ENCODE measurements at places on chromosomes 12 and 14.

DNA sequence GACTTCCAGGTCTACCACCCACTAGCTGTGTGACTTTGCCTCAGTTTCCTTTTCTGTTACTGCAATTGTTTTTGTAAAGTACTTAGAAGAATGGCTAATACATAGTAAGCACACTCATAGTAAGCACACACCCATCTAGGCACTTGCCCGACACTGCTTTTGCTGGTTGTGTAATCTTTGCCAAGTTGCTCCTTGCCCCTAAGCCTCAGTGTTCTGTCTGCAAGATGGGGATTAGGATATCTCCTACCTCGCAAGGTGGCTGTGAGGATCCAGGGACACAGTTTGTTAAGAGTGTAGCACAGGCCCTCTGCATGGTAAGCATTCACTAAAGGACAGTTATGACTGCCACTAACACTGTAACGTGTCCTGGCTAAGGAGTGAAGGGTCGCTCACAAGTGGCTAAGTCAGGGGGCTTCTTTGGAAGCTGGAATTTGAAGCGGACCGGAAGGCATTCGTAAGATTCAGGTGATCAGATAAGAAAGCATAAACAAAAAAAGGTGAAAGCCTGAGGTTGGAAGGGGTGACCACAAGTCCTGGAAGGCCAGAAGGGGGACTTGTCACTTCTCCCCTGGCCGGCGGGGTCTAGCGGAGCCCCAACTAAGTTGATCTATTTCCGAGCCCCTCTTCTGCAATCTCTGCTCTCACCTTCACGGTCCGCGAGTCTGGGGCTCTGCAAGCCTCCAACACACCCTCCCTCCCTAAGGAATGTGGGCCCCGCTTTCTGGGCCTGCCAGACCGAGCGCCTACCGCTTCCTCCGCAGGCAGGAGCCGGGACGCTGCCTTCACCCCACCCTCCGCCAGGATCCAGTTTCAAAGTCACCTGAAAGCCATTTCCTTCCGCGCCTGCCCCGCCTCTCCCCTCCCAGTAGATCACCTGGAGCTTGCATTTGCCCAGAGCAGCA lies 1.5 kb upstream of the PLEKHG3 start:
- DNase-seq: no peak

DNA sequence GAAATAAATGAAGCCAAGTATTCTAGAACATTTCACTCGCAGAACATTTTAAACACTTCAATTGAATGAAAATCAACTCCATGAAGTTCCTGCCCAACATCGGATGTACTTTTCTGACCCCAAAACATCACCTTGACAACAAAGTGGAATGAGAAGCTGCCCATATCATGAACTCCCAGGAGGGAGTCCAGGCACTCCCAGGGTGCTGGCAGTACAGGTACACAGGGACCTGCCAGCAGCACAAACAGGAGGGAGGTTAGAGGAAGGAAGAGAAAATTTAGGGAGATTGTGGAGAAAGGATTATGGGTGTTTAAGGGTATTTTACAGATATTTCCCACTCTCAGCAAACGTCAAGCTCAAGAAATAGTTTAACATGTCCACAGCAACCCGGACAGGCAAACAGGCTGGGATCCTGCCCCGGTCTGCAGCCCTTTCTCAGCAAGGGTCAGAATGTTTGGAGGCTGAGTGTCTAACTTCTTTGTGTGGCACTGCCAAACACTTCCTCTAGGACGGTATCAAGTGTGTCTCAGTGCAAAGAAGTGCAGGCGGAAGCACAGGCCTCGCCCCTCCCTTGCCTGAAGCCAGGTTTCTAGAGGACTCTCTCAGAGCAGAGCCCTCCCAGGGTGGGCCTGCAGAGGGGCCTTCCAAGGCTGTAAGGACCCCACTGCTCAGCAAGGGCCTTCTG lies 72.2 kb downstream of the SETD3 start:
- DNase-seq: no peak

GRCh38 chr12:57142727-57143126 lies 4.7 kb downstream of the LRP1-AS start:
- no peak for DNase-seq

GRCh38 chr14:36820111-36820709 lies 158.6 kb downstream of the PAX9 start:
- no peak for DNase-seq

- DNase-seq: no peak
Observed at GRCh38 chr14:29999013-29999539, 71.4 kb upstream of the PRKD1 start.

- DNase-seq: no peak
Observed at GRCh38 chr12:70248876-70249275, 5.6 kb downstream of the CNOT2 start.

- DNase-seq: no peak
Observed at GRCh38 chr14:91021991-91022621, 38.3 kb downstream of the RPS6KA5 start.

DNA sequence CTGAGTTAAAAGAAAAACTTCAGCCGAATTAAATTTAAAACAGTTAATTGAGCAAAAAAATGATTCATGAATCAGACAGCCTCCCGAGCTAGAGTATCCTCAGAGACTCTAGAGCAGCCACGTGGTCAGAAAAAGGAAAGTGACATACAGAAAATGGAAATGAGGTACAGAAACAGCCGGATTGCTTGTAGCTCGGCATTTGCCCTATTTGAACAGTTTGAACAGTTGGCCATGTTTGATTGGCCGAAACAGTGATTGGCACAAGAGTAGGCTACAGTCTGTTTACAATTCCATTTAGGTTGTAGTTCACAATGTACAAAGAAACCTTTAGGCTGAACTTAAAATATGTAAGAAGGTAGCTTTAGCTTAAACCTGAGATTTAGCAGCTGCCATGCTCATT lies 12.9 kb upstream of the OXA1L start:
- DNase-seq: no peak

DNA sequence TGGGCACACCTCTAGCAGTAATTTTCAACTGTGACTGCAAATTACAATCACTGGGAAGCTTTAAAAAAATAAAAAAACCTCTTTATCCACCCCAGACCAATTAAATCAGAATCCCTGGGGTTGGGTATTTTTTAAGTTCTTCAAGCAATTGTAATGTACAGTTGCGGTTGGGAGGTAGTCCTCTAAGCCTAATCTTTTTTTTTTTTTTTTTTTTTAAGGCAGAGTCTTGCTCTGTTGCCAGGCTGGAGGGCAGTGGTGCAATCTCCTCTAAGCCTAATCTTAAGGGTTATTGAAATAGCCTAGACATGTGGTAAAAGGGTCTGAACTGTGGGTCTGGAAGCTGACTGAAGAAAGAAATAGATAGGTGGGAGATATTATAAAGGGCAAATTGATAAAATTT lies 230.5 kb downstream of the AKAP6 start:
- no peak for DNase-seq

GRCh38 chr12:67433385-67434175 lies 164.4 kb downstream of the CAND1 start:
- DNase-seq: no peak

DNA sequence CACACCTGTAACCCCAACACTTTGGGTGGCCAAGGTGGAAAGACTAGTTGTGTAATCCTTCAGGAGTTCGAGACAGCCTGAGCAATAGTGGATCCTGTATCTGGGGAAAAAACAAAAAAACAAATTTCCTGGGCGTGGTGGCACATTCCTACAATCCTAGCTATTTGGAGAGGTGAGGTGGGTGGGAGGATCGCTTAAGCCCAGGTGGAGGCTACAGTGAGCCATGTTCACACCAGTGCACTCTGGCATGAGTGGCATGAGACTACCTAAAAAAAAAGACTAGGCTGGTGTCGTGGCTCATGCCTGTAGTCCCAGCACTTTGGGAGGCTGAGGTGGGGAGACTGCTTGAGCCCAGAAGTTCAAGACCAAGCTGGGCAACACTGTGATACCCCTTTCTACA lies 17.2 kb downstream of the PTGES3 start:
- no peak for DNase-seq

DNA sequence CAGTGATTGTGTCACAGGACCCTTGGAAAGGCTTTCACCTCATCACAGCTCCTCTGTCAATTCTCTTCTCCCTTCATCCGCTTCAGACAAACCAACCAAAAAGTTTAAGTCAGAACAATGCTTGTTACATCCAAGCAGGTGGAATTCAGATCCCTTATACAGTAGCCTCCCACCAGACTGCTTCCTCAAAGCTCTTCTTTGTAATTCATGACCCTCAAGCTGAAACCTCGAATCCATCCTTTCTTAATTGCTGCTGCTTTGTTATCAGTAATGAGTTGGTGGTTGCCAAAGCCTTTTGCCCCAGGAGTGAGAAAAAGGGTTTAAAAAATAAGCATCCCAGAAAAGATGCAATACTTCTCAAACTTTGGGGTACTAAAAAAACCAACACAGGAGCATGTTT lies 9.5 kb downstream of the BEST3 start:
- no peak for DNase-seq

DNA sequence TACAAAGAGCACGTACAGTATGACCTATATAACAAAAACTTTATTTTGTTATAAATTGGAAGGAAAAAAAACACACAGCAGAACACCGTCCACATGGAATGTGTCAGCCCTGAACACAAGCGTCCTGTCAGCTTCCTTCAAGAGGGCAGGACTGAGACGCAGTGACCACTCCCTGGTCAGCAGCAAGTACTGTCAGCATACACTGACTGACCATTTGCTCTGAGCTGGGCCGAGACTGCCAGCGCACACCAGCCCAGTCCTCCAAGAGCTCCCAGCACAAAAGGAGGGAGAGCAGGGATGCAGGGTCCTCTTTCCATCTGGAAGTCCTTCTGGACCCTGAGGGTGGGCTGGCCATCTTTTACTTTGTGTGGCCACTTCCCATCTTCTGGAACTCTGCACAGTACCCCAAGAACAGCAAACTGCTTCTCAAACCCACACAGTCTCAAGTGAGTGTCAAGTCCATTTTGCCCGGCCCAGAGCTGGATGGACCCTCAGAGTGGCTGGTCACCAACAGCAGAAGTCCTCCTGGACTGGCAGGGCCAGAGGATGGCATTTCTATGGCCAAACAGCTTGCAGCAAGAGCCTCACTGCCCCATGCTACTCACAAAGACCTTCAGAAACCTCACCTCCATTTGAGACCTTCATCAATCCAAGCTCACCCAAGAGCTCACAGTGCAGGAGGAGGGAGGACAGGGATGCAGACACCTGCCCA lies 11.7 kb downstream of the CCDC88C start:
- DNase-seq: no peak

GRCh38 chr12:108046650-108047049 lies 82.4 kb upstream of the WSCD2 start:
- no peak for DNase-seq

DNA sequence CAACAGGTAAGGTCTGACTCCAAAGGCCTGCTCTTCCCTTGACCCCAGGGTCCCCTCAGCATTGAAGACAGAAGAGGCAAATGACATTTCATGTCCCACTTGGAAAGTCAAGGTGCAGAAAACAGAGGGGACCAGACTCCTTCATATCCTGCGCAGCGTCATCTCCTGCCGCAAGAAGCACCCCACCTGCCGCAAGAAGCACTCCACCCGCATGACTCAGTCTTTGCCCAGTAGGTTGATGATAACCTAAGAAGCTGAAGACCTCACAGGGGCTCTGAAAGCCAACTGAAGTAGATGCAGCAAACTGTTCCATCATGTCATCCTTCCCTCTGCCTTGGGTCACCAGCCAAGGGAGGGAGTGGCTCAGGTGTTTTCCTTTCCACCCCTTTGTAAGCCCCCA lies 11.6 kb upstream of the SMUG1 start:
- DNase-seq: no peak

DNA sequence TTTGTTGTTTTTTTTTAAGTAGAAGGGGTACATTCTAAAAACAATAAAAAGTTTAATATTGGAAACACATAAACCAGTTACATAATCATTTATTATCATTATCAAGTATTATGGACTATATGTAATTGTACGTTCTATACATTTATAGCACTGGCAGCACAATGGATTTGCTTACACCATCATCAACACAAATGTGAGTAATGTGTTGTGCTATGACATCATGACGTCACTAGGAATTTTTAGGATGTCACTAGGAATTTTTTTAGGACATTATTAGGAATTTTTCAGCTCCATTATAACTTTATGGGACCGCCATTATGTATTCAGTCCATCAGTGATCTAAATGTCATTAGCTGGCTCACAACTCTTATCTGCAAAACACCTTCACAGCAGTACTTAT lies 126.8 kb upstream of the SYT10 start:
- DNase-seq: no peak

GRCh38 chr14:76701436-76701835 lies 59.8 kb upstream of the VASH1 start:
- no peak for DNase-seq

- DNase-seq: no peak
Observed at GRCh38 chr12:6318440-6318879, 8.0 kb downstream of the PLEKHG6 start.

- peak; percentile 68 for DNase-seq
Observed at GRCh38 chr12:125402874-125403789, 337.9 kb downstream of the AACS start.

- no peak for DNase-seq
Observed at GRCh38 chr12:49854976-49855375, 12.1 kb upstream of the BCDIN3D start.

DNA sequence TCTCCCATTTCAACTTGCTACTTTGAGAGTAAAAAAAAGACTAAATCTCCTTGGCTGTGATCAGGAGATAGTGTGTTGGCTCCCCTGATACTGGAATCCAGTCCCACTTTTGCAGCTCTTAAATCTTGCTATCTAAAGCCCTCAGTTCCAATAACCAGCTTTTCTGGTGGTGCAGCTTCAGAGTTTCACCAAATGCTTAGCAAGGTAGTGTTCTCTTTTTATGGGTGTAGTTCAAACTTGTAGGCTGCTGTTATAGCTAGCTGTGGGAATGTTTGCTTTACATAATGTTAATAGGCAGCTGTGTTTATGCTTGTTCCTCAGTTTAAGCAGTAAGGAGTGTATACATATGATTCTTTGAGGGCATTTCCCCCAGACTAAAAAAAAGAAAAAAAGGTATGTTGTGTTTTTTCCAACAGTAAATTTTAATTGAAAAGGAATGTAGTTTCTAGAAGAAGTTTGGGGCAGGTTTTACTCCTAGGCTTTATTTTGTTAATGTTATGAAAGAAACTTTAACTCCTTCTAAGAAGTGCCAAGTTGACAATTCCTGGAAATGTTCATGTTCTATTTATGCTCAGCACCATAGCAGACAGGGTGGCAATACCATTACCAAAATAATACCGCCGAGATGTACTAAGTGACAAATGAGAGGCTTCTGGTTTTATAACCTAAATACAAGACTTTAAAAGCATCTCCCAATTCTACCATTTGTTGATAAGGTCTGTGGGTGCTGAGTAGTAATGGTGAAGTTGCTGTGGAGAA lies 12.1 kb downstream of the CRADD start:
- no peak for DNase-seq

DNA sequence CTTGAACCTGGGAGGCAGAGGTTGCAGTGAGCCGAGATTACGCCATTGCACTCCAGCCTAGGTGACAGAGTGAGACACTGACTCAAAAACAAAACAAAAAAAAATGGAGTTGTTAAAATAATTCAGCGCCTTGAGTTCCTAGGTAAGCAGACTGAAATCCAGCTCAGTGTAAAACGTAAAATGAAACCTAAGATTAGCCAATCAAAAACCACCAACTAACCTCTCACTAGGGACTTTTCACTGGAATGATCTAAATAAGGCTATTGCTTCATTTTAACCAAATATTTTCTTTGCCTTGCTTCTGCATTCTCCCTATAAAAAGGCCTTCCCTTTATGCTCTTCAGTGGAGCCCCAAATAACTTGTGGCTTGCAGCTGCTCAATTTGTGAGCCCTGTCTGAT lies 91.6 kb upstream of the HIF1A start:
- no peak for DNase-seq

Measured in NCI-H1694 (cell line).